A549 (cell line): ENCODE measurements at places on chromosomes 12 and 14.

- DNase-seq, result no peak
Measured at GRCh38 chr12:108815875-108816594, 41.3 kb downstream of the SSH1 start.

- DNase-seq, result peak; percentile 82
Measured at GRCh38 chr12:1634590-1635191, 5.7 kb downstream of the WNT5B start.

DNA sequence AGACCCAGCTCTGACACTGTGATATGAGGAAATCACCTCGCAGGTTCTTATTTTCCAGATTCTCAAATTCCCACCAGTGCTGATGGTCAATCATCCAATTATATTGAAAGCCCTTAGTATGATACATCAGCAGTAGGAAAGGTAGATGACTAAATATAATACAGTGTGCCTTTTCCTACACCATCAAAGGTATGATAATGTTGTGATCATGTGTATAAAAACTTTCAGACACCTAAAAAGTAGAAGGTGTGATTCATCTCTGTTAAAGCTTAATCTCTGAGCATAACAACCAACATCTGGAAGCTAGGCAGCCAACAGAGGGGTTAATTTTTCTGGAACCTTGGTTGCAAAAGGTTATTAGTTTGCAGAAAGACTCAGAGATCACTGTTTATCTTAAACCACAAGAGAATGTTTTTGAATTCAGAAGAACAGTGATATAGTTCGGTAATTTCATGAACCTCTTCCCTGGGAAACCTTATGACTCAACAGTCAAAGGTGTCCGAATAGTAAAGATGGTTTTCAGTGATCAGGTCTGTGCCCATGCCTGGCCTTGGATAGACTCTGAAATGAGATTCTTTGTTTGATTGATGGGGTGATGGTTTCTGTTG lies 122.5 kb downstream of the ETV6 start:
- DNase-seq, result no peak

DNA sequence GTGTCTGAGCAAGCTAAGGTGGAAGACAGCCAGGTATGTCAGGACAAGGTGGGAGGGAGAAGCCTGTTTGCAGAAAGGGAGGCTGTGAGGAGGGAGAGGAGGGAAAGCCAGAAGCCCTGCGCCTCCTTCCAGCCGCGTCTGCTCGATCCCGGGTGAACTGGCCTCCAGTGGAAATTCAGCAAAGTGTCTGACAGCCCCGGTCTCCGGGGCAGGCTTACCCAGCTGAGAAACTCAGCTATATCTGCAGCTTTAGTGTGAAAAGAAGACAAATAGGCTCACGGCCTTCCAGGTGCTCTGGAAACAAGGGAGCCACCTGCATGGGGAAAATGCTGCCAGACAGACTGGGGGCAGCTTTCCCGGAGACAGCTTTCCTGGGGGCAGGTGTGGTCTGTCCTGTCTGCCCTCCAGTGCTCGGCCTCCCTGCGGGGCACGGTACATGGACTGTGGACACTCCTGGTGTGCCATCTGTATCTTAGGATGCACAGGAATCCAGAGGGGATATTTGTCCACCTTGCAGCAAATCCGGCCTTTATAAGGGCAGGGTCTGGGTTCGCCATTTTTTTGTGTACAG lies 6.3 kb downstream of the RFLNA start:
- DNase-seq, result no peak

GRCh38 chr14:22926316-22926715 lies 2.9 kb downstream of the PRMT5 start:
- DNase-seq, result no peak

GRCh38 chr12:47753021-47754001 lies 5.4 kb downstream of the RAPGEF3 start:
- no peak for DNase-seq

GRCh38 chr12:102948941-102949352 lies 8.5 kb upstream of the ASCL1 start:
- peak; percentile 47 for DNase-seq

DNA sequence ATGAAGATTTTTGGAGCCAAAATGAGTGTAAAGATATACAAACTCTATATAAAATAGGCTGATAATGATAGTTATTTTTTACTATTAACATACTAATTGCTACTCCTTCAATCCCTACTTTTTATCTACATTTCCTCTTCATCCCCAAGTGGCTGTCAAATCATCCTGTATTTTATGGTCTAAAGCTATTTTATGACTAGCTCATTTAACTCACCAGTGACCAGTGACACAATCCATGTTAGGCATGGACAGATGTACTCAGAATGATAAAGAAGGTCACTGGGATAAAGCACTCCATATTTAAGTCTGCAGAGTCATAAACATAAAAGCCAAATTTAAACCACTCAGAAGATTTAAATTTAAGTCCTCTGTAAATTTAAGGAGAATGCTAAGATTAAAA lies 183.0 kb downstream of the MED13L start:
- no peak for DNase-seq

DNA sequence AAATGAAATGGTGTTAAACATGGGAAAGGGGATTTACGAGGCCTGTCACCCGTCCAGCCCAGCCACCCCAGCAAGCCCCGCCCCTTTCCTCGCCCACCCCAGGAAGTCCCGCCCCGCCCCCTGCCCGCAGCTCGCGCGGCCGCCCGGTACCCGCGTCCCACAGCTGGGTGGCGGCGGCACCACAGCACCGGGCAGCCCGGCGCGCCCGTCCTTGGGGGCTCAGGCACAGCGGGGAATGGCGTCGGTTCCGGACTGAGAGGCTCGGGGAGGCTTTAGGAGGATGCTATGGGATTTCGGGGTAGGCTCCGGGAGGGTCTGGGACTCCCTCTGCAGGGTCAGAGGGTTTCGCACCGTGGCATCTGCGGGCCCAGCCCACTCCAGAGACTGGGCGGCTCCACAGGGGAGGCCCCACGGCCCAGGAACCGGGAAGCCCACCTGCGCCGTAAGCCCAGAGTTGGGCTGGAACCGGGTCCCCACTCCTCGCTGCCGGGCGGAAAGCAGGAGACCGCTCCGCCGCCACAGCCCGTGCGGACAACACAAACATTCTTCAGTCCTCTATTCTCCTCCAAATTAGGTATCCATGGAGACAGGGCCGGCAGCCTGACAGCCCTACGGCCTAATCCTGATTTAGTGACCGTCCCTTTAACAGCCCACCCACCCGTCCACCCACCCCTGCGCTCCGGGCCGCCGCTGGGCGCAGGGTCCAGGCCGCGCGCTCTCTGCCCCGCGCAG lies 1.4 kb downstream of the FIGNL2 start:
- DNase-seq, result peak; percentile 62

DNA sequence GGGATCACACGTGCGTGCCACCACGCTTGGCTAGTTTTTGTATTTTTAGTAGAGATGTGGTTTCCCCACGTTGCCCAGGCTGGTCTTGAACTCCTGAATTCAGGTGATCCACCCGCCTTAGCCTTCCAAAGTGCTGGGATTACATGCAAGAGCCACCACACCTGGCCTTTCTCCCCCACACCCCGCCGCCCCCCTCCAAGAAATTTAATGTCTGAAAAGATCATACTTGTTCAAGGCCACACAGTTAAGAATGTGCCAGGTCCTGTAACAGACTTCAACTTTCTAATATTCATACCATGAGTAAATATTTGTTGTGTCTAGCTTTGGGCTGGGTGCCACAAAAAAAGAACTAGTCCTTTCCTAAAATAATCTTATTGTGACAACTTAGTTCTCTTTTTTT lies 9.1 kb downstream of the GATC start:
- DNase-seq, result no peak

DNA sequence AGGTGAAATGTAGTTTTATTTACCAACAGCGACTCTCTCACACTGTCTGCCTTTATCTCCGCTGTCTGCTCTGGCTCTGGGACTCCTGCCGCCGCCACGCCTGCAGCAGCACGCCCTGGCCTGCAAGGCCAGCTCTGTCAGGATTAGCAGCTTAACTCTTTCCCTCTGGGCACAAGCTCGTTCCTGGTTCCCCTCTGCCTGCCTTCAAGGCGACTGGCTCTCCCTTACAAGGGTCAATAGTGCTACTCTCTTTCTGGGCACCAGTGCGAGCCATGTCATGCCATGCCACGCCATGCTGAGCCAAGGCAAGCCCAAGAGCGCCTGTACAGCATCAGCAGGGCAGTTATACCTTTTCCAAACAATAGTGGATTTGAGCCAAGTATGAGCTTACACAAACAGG lies 3.6 kb upstream of the CLEC2B start:
- no peak for DNase-seq
